ENCODE measurements at places on chromosomes 2 and 18.

DNA sequence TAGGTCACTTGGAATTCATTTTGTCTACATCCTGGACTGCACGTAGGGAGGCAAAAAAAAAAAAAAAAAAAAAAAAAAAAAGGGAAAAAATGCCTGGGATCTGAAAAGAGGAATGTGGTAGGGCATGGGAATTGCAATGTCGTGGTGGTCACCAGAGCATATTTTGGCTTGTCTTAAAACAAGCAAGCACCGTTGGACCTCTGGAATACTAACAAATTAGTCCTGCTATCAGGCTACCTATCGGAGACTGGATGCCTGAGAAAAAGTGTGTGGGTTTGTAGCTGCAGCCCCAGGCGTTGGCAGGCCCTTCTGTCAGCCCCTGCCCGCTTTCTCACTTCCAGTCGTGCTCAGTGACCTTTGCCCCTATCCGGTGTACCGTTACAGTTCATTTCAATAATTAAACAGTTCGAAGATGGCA, 588.5 kb upstream of the ZEB2 start:
- no peak for DNase-seq

DNA sequence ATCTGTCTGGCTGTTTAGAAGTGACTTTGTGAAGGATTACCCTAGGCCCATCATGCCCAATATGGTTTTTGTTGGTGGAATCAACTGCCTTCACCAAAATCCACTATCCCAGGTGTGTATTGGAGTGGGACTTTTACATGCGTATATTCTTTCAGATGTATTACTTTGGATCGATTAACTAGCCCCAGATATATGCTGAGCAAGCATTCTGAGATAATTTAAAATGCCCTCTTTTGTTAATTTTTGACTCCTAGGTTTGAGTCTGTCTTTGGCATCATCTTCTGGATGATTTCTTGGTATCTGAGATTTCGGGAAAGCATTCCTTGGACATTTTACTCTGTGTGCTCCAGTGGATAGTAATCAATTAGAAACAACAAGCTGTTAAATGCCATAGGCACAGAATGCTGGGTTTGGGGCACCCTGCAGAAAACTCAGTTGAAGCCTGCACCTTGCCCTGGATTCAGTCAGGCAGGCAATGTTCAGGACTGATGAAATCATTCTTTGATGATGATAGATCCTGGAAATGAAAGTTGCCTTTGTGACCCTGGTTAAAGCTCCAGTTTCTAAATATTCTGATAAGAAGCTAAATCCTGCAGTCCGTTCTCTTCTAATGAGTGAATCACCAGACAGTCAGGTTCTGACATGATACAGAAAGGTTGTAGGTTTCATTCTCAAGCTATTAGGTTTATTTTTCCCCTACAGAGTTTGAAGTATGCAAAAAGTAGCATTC, 1.1 kb downstream of the UGT1A1 start:
- DNase-seq = no peak

- DNase-seq = no peak
Measured at GRCh38 chr2:11988691-11989353, 242.4 kb downstream of the LPIN1 start.

GRCh38 chr2:50691513-50691912, 340.4 kb downstream of the NRXN1 start:
- no peak for DNase-seq

- no peak for DNase-seq
Measured at GRCh38 chr2:50178050-50178449, 853.9 kb downstream of the NRXN1 start.

- peak; percentile 39 for DNase-seq
Measured at GRCh38 chr2:195533771-195534642, 123.0 kb upstream of the SLC39A10 start.

- DNase-seq = no peak
Measured at GRCh38 chr18:37330173-37330572, 235.4 kb downstream of the CELF4 start.

DNA sequence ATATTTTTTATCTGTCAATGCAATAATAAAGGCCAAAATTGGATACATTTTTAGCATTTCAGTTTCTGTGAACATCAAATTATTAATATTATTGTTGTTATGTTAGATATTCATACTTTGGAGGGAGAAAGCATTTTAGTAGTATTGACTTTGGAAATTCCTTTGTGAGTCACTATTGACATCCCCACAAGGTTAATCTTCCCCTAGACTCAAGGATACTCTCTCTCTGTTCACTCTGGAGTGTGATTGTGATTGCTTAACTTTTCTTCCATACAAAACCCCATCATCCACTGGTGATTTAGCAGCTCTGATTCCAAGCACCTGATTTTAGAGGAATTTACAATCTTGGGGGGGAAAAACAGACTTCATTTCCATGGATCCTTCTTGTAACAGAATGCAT, 352.0 kb downstream of the THSD7B start:
- no peak for DNase-seq

- no peak for DNase-seq
Measured at GRCh38 chr2:28011322-28011737, 120.8 kb downstream of the BABAM2 start.

DNA sequence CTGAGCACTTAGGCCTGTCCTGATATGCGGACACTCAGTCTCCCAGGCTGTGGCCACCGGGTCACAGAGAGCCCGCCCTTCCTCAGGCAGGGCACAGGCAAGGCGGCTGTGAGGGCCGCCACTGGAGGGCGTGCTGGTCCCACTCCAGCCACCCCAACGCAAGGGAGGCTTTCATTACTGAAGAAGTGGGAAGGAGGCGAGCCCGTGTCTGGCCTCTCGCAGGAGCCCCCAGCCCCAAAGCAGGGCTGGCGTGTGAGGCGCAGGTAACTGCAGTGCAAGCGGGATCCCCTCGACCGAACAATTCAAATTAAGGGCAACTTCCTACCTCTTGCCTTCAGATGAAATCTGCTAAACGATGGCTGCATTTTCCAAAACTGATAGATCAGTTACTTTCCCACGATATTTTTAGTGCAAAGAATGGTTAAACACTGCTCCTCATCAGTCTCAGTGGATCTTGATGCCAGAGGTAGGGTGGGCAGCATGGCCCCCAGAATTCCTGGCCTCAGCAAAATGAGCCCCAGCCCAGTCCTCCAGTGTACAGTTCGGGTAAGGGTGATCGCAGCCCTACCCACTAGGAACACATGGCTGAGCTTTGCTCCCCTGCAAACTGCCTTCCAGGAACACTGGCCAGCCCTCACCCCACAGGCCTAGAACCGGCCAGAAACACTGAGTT, 97.2 kb downstream of the SEPTIN10 start:
- DNase-seq = no peak

DNA sequence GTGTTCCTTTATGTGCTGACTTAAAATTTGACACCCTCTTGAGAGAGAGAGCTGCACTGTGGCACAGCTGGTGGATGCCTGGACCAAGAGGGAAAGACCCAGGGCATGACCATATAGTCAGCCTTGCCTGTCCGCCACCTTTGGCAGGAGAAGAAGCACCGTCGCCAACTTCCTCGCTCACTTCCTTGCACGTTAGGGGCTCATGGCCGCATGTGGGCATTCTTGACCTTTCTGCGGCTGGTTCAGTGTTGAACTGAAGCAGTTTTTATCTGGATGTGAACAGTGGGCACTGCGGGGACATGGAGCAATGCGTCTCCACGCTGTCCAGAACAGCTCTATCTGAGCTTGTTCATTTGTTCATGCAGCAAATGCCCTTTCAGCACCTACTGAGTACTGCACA, 66.9 kb downstream of the TRAPPC12 start:
- DNase-seq = no peak

- no peak for DNase-seq
Measured at GRCh38 chr2:109386004-109386695, 227.6 kb downstream of the SEPTIN10 start.

DNA sequence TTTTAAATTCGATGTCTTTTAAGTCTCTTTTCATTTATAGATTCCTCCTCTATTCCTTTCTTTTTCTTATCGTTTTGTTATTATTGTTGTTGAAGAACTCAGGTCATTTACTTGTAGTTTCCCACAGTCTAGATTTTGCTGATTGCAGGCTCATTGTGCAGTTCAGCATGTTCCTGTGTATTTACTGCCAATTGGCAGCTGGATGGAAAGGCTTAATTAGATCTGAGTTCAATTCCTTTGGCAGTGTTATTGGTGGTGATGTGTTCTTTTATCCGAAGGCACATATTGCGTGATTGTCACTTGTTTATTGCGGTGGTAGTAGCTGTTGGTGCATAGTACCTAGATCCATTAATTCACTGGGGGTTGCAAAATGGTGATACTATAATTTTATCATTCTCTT, 180.7 kb downstream of the BABAM2 start:
- DNase-seq = no peak

DNA sequence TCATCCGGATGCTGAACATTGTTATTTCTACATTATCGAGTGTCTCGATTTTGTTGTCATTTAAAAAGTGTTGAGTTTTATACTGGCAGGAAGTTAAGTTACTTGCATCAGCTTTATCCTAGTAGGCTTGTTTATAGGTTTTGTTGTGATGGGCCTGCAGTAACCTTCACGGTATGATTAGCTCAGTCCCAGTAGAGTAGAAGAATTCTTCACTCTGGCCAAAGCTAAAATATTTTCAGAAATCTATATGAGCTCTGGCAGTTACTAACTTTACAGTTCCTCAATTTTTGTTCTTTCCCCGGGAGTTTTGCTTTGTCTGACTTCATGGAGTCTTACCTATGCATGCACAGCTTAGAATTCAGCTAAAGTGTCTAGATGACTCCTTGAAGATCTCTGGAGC, 294.9 kb downstream of the NAPG start:
- DNase-seq = no peak

DNA sequence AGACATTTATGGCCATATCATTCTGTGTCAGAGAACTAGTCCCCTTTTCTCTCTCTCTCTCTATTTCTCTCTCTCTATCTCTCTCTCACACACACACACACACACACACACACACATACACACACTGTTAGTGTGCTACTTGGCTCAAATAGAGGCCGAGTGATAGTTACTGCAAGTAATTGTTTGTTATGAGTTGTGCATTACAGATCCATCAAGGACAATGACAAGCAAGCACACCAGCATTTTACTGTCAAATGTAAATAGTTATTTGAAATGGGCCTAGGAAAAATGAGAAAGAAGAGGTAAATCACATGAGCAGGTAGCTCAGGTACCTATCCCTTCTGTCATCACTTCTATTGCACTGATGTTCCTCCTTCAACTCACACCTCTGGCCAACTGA, 122.4 kb upstream of the CDH7 start:
- DNase-seq = no peak

DNA sequence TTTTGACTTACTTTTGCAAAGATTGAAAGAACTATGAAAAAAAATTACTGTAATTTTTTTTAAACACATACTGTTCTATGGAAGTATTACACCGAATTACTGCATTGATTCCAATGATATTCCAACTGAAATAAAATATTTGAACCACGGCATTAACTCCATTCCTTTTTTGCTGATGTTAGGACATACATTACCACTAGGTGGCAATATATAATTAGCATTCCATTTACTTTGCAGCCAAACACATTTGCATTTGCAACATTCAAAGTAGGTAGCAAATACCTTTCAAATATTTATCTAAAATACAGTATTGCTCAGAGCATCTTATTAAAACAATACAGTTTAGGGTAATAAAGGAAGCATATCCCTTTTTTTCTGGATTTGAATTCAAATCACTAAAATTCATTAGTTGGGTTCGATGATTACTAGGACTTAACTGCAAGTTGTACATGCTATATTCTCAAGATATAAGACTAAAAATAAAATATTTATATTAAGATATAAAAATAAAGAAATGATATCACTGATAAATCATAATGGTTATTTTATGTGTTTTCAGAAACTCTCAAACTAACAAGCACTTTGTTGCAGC, 31.3 kb downstream of the LANCL1 start:
- peak; percentile 13 for DNase-seq

- no peak for DNase-seq
Measured at GRCh38 chr2:6966446-6966940, 49.3 kb downstream of the RNF144A start.

- no peak for DNase-seq
Measured at GRCh38 chr2:227464361-227464760, 7.6 kb upstream of the AGFG1 start.

GRCh38 chr18:75551071-75551470, 123.6 kb upstream of the SMIM21 start:
- no peak for DNase-seq

GRCh38 chr2:201813996-201814760, 7.8 kb downstream of the CDK15 start:
- no peak for DNase-seq

DNA sequence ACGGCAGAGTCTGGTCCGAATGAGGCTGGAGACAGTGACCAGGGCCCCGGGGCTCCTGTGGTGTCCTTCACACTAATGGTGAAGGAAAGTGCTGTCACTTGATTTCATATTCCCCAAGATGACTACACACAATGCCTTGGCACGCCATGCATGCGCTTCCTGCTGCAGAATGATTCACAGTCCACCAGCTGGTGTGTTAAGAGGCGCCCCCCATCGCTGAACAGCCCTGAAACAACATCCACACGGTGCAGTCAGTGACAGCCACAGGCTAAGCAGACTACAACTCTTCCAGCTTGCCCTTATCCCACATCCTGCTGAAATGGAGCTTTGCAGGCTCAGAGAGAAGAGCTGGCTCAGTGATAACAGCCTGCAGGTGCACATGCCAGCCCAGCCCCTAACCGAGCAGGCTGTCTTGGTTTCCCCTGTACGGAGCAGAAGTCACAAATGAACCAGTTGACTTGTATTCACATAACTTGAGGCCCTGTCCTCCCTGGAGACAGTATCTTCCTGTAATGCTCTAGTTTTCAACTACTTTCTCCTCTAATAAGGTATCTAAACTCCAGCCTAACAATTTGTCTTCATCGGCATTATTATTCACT, 24.3 kb upstream of the CDH20 start:
- no peak for DNase-seq

GRCh38 chr2:100822587-100823248, 2.8 kb downstream of the NPAS2 start:
- DNase-seq = no peak

DNA sequence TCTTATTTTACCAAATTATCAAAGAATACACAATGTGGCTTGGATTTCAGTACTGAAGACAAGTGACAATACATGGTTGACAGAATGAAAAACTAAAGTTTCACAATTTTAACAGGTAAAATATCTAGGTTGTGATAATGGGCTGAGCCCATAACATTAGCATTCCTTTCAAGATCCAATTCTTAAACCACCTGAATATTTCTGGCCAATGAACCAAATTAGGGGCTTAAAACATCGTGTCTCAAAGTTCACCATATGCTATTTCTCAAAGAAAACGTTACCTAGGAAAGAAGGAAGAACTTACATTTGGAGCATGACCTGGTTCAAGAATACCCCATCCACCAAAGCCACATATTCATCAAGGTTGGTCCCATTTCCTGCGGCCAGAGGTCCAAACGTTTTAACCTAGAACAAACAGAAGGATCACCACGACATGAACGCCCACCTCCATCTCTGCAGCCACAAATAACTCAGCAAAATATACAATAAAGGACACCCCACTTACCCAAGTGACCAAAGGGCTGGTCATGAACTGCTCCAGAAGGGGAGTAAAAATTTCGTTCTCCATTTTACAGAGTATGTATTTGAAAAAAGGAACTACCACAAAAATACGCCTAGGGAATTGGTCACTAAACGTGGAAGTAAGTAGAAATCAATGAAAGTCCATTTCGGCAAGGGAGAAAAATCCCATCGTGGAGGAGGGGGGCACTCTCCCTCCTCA, 984 bp downstream of the CCDC88A start:
- no peak for DNase-seq

GRCh38 chr18:25795213-25795612, 295.2 kb downstream of the SS18 start:
- DNase-seq = no peak
